ENCODE measurements at places on chromosomes 6 and 20.

DNA sequence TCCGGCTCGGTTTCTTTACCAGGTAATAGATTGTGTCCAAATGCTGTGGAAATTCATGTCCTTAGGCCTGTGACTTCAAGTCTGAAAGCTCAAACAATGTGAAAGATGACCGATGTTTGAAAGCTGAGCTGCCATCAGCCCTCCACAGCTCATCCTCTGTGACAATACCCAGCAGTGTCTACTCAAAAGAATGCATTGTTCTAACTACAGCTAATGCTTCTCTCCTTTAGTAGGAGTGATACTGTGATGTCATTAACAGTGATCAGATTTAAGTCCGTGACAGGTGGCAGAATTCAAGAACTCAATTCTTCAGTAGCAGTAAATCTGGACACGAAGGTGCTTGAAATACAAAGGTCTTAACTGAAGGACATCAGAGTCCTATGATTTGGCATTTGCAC lies 97.3 kb downstream of the RCAN2 start:
- DNase-seq = no peak

DNA sequence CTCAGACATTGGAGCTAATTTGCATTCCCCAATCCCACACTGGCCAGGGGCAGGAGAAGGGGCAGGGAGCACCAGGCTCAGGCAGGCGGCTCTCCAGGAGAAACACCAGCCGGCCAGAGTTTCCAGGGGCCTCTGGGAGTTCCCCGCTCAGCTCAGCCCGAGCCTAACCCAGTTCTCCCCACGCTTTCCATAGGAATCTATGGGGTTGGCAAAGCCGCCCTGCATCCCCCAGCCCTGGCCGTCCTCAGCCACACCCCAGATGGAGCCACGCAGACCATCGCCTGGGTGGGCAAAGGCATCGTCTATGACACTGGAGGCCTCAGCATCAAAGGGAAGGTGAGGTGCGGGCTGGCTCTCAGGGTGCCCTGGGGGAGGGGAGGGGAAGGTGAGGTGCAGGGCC lies 8.2 kb downstream of the NPEPL1 start:
- DNase-seq = no peak

GRCh38 chr20:63696628-63697356 lies at the start of gene TNFRSF6B:
TSS of gene TNFRSF6B (plus strand) at chr20:63696652. CDS start at chr20:63696768, 116 bp downstream.
- DNase-seq = no peak

GRCh38 chr20:17698384-17698783 lies 1.4 kb upstream of the BANF2 start:
- DNase-seq = no peak

DNA sequence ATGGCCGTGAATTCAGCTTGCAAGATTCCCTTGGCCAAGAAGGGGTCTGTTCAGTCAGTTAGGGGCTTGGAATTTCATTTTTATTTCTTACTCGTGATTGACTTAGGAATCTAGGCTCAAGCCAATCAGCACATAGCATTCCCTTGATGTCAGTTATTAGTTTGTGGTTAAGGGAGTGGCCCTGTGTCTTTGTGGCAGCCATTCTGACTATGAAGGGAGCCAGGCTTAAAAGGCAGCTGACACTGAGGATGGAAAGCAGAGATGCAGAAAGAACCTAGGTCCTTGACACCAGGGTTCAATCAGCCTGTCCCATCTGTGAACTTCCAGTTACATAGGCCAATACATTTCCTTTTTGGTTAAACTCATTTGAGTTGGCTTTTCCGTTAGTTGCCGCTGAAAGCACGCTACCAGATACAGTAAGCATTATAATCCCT lies 48.1 kb downstream of the MCUR1 start:
- no peak for DNase-seq

DNA sequence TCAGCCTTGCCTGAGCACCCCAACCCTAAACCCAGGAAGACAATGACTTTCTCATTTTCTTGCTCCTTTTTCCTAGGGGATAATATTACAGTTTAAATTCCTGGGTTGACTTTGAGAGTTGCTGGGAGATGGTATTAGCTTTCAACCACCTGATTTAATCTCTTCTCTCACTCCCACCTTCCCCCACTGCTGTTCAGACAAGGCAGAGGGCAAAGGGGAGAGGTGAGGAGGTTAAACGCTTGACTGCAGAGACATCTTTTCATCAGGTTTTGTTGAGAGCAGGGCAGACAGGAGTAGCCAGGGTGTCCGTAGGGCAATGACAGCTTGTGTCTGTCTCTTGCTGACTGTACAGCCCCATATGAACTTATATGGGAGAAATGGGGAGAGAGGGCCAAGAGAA lies 811.2 kb downstream of the MAFB start:
- peak; percentile 48 for DNase-seq

- no peak for DNase-seq
These were observed 39.8 kb downstream of the HIVEP1 start for GRCh38 chr6:12051861-12052368.

- no peak for DNase-seq
These were observed 148.6 kb upstream of the MLIP start for GRCh38 chr6:53962646-53963045.

GRCh38 chr20:10629946-10630650 lies 43.7 kb downstream of the JAG1 start:
- DNase-seq = peak; percentile 75

GRCh38 chr6:74050921-74051320 lies 354.9 kb downstream of the CD109 start:
- no peak for DNase-seq

DNA sequence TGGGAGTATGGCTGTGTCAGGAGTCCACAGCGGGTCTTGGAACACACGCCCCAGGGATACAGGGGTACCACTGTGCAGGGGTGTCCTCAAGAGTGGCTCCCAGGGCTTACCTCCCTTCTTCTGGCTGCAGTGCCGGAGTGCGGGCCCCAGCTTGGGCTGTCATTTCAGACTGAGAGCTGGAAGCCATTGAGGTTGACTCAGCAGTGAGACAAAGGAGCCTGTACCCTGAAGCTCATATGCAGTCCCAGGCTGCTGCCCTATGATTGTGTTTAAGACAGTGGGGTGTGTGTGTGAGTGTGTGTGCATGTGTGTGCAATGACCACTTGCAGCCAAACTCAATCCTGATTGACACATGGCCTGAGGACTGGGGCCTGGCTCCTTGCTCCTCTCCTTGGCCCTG lies 167.7 kb upstream of the AFDN start:
- DNase-seq = no peak

DNA sequence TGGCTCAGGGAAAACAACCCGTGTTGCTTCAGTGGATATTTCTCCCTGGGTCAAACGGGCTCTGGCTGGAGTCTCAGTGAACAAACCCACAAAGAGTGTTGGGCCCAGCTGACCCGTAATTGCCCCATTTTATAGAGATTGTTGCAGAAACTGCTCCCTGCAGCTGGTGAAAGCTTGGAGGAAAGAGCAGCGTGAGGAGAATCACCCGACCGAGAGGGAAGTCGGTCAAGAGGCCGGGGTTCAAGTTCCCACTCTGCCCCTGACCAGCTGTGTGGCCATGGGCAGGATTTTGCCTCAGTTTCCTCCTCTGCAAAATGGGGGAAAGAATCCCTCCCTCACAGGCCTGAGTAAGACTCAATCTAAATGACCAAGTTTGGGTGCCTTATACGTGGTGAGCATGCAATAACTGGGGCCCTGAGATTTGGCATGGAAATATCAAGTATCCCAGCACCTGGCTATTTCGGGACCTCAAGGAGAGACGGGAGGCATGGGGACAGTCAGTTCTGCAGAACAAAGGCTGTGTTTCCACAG lies 1.7 kb upstream of the TGM2 start:
- no peak for DNase-seq

GRCh38 chr6:68572525-68572924 lies 62.6 kb upstream of the ADGRB3 start:
- no peak for DNase-seq

DNA sequence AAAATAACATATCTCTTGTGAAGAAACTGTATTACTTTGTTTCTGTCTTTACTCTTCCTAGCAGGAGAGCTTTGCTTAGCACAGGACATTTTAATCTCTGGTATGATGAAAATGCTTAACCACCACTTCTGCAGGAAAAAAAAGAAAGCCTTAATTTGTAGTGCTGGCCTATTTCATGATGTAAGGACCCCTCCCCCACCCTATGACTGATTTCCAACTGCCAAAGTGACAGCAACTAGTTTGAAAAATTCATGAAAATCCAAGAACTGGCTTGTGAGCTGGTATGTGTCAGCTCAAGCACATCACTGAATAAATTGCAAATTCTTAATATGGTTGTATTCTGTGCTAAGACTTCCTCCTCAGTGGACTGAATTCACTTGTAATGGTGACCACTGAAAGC lies 125.3 kb downstream of the REV3L start:
- no peak for DNase-seq

Data from ecto neural progenitor cell (in vitro differentiated cells).